ENCODE measurements at places on chromosomes 6 and 20.
A peak's percentile ranks its signal among the peaks of the same experiment; 100 is the strongest.

- DNase-seq: peak; percentile 79
Observed at GRCh38 chr20:4585104-4585753, 136.5 kb upstream of the PRND start.

DNA sequence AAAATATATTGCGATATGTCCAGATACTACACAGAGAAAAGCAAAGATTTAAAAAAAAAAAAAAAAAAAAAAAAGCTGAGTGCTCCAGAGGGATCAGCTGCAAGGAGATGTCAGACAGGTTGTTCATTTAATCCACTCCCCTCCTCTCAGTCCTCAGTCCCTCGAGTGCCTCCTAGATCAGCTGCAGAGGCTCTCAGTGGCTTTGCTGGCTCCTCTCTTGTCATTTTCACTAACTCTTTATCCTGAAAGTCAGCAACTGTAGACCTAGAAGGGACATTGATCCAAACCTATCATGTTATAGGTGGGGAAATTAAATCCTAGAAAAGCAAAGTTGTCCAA lies 61.6 kb downstream of the KIAA0319 start:
- DNase-seq: no peak

DNA sequence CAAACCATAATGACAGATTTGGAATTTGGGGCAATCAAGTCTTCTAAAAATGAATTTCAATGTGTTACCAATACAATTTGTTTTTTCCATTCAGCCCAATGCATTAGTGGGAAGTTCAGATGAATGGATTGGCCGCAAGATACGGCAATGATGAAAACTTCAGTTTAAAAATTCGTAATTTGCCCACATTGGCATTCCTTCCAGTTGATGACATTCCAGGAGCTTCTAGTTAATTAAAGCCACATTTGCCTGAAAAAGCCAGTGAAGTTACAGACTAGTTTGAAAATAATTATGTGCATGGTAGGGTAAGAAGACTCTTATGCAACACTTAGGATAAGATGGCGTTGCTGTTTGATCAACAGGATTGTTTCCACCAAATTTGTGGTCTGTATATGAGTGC lies 46.2 kb downstream of the NHLRC1 start:
- DNase-seq: no peak

DNA sequence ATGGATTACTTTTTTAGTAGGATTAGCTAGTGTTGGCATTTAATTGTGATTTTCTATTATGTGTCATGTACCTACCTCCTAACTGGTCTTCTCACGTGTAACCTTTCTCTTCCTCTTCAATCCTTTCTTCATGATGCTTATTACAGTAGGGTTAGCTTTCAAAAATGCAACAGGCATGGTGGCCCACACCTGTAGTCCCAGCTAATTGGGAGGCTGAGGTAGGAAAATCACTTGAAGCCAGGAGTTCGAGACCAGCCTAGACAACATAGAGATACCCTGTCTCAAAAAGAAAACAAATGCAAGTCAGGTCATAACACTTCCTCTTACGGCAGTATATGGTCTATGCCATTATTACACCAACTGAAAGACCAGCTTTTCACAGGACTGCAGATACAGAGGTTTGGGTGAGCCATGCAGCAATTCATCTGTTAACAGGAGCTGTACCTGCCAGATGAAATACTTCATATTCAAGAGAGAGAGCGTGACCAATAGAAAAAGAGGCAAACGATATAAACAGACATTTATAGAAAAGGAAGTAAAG lies 195.0 kb downstream of the TMEM242 start:
- no peak for DNase-seq

DNA sequence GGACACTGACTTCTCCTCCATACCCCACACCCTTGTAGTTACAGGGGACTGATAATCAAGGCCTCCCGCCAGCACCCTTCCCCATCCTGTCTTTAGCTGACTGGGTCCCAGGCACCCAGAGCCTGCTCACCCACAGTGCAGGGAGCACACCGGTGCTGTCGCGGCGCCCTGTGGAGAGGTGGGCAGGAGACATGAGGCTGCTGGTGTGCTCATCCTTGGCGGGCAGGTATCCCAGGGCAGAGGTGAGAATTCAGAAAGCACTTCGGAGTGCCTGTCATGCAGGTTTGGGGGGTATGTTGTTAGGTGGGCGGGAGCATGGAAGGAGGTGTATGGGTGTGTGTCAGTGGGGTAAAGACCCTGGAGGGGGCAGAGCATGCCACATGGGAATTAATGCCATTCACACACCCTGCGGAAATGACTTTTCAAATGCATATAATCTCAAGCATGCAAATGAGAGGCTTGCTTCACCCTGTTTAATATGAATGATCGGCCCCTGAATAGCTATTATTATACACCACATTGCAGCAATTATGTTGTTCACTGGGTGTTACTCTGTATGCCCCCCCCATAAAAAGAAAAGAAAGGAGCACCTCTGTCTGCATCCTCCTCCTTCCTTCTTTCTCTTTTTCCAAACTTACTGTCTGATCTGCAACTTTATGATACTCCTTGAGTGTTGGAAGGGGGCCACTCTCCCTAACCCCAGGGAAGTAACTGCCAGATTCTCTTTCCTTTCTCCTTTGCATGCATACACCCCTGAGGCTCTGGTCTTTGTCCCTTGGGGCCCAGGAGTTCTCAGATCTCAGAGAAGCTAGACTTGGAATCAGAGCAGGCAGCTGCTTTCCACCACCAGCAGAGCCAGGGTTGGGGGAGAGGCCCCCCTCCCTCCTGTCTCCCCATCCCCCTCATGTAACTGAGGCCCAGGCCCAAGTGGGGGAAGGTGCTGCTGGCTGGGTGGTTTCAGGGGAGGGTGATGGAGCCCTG lies 16.0 kb downstream of the FOXP4 start:
- no peak for DNase-seq

GRCh38 chr6:68094070-68094469 lies 541.0 kb upstream of the ADGRB3 start:
- no peak for DNase-seq

DNA sequence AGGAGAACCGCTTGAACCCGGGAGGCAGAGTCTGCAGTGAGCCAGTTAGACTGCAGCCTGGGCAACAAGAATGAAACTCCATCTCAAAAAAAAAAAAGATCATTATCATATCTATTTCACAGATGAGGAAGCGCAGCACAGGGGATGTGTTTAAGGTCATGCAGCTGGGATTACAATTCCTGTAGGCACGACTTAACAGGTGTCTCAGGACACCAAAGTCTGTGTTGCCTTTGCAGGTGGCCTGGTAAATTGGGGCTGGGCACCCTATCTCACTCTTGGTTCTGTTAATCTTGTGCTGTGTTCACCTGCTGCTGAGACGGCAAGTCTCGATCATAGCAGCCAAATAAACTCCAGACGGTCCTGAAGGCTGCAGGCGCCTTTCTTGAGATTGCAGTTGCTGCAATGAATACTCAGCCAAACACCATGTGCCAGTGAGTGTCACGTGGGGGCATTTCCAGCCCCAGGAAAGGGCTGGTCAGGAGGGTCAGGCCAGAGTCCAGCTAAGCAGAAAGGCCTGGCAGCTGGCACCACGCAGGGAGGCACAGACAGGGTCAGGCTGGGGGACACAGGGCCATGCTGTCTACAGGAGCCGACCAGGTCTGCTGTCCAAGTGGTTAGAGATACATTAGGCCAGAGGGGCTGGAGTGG lies 55.8 kb downstream of the FGD2 start:
- DNase-seq: no peak

- peak; percentile 14 for DNase-seq
Observed at GRCh38 chr6:85747666-85748065, 105.0 kb upstream of the SYNCRIP start.

Measured in brain microvascular endothelial cell (primary cell).